ENCODE measurements at places on chromosomes 7 and 10. TPM values are rescaled to one million over a fixed set of nuclear protein-coding genes. Genes with fewer than 3 reads are reported as not detected.

The BBS9 gene
- 4.8 TPM for total RNA-seq

The SLC16A12 gene
- total RNA-seq: not detected

- DNase-seq: no peak
These were observed 9.4 kb downstream of the PIP4K2A start for GRCh38 chr10:22704942-22705341.

- no peak for DNase-seq
These were observed 74.4 kb downstream of the MEST start for GRCh38 chr7:130566168-130566897.

The SHH gene
- 0.14 TPM for total RNA-seq

DNA sequence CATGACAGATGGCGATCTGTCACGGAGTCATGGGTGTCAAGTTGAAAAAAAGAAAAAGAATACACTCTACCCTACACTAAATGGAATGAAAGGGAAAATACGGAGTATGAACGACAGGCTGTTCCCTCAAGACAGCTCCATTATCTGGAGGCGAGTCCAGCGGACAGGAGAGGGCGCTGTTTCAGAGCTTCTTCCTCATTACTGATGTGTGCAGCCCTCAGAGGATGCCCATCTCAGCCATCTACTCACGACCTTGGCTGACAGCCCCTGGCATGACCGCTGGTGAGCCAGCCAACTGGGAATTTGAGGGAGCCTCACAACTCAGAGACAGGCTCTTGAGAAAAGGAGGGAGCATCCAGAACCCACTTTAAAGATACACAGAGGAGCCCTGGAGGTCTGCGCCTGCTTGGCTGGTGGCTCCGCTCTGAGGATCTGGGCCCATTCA lies 49.6 kb upstream of the SMNDC1 start:
- peak; percentile 66 for DNase-seq

DNA sequence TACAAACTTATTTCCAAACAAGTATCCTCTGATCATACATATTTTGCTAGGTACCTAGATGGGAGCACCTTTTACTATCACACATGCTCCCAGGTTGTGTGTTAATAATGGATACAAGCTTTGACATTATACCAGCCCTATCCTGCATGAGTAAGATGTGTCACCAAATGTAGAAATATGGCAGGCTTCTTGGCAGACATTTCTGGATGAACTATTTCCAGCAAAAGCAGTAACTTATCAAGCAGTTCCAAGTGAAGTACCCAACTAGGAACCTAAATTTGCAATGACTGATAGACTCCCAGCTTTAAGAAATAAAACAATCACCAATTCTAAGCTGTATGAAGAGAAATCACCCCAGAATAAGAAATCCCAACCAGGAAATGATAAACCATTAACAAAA lies 103.7 kb upstream of the TMEM72 start:
- DNase-seq: no peak

The PDZD7 gene
- total RNA-seq: 0.64 TPM

- DNase-seq: no peak
These were observed 59.8 kb downstream of the RAMP3 start for GRCh38 chr7:45217358-45217757.

GRCh38 chr7:19000410-19000809 lies 117.0 kb downstream of the TWIST1 start:
- DNase-seq: no peak

DNA sequence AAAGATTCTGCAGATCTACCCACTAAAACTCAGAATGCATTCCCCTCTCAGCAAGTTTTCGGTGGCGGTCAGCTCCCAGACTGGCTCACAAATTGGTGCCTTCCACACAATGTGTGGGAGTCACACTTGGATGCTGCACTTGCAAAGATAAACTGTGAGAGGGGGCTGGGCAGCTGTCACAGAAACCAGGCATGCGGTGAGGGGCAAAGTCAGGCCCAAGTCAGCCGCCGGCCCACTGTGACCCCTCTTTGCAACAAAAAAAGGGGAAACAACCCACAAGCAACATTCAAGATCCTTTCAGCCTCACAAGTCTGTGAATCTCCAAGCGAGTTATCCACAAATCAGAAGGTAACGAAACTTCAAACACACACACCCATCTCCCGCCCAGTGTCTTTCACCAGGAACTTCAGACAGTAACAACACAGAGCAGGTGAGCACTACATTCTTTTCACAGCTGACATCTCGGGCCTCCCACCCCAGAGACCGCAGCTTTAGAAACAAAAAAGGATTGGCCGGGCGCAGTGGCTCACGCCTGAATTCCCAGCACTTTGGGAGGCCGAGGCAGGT lies 32.0 kb downstream of the SNX8 start:
- DNase-seq: no peak

DNA sequence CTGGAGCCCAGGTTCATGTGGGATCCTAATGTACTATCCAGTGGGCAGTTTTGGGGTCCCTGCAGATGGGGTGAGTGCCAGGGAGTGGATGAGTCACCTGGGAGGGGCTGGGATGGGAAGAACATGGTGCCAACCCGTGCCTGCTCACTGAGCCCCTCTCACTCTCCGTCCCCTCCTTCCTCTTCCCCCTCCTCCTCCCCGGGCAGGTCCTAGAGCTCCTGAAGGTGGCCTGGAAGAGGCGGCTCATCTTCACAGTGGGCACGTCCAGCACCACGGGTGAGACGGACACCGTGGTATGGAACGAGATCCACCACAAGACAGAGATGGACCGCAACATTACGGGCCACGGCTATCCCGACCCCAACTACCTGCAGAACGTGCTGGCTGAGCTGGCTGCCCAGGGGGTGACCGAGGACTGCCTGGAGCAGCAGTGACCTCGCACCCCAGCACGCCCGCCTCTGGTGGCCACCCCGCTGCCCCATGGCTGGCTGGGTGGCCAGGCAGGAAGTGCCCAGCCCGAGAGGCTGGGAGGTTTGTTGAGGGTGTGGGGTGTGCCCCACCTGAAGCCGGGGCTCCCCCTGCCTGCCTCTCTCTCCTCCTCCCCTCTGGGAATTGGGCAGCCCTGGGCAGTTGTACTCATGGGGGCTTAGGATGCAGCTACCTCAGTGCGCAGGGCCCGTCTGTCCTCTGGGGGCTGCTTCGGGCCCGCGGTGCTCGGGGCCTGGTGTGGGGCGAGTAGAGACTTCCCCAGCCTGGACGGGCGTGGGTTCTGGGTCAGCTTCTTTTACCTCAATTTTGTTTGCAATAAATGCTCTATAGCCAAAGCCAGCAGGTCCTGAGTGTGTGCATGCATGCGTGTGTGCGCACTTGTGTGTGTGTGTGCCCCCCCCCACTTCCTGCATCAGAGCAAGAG lies 4.9 kb upstream of the UPK3B start:
- peak; percentile 4 for DNase-seq

- no peak for DNase-seq
These were observed 108.5 kb downstream of the CFTR start for GRCh38 chr7:117588352-117588794.

GRCh38 chr10:48701139-48701901 lies 16.6 kb downstream of the WDFY4 start:
- no peak for DNase-seq

Measured in activated T-helper 2 cell treated with anti-CD3 and anti-CD28 coated beads, Interferon-gamma antibody, Interleukin-2, Interleukin-4, amounts not matched to agents 10 μg/mL and 5 μg/mL and 100 μg/mL, durations not matched to agents 14 hours and 24 hours and 36 hours (primary cell).